ENCODE measurements at places on chromosomes 1 and 21.

DNA sequence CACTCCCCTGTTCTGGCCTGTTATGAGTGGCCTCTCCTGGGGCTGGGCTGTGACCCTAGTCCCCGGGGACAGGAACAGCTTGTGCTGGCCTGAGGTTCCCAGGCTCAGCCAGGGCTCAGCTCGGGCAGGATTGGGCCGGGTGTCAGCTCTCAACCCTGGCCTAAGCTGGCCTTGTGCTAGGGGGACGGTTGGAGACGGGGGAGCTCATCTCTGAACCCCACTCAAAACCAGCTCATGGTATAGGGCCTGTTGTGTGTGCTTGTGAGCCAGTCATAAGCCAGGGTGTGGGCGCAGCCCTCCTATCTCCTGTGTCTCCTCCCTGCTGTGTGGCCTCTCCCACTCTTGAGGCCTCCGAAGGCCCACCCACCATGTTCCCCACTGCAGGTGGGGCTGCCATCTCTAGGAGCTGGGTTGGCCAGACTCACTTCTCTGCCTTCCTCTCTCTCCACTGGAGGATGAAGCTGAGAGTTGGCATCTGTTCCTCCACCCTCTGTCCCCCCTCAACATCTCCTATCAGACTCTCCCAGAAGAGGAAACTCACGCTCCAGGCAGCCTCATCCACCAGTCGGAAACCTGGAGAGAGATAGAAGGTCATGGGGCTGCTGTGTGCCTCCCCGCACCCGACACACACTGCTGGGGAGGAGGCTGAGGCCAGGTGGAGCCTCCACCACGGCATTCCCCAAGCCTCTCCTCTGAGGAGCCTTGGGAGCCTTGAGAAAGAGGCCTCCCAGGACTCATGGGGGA lies 1.4 kb downstream of the PEAR1 start:
- no peak for DNase-seq

DNA sequence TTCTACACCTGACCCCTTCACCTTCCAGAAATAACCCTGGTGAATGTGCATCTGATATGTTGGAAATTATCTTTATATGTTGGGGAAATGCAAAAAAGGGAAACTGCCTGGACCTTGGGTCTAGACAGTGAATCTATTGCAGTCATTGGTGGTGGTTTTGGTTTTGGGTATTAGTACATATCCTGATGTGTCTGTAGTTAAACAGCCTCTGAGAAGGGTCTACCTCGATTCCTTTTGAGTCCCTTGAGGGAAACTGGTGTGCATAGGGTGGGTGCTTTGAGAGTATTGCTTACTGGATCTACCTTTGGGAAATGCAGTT lies 127.3 kb upstream of the KIAA0040 start:
- no peak for DNase-seq

DNA sequence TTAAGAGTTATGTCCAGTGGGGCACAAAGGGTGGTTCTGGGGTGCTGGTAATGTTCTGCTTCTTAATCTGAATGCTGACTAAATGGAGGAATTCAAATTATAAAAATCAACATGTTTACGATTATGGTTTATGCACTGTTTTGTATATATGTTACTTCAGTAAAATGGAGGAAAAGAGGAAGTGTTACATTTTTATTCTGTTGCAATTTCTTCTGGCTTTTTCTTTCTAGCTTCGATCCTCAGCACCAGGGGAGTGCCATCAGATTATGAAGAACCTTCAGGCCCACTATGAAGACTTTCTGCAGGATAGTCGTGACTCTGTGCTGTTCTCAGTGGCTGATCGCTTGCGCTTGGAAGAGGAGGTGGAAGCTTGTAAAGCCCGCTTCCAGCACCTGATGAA lies 105.5 kb downstream of the MACF1 start:
- no peak for DNase-seq

DNA sequence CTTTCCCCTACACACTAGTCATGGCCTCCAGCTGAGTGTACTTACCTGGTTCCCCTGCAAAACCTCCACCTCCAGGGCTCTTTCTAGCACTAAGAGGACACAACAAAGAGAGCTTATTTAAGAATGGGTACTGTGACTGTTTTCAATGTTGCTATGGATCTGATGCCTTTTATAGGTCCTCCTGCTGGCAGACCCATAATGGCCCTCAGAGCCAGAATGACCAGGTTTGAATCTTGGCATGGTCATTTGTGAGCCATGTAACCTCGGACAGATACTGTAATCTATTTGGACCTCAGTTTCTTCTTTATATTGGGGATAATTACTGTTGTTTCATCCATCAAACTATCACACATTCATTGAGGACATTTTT lies 137.6 kb upstream of the USP24 start:
- peak; percentile 91 for DNase-seq

GRCh38 chr1:44421446-44421884 lies 16.4 kb downstream of the RNF220 start:
- DNase-seq: no peak

DNA sequence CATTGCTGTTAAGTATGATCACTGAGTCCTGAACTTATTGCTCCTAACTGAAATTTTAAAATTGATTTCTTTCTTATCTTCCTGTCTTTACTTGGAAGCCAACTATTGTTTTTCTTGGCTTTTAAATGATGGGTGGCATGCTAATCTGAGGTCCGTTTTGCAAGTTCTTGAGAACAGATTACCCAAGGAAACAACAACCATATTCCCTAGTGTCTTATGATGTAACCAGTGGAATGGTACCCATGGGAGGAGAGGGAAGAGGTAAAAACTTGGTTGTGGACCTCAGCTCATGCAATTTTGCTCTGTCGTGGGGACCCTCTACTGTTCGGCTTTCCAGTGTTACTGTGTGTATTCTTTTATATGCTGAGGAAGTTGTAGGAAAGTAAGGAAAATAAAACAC lies 454.8 kb upstream of the ADAMTS5 start:
- DNase-seq: no peak

GRCh38 chr1:87024936-87025540 lies 110.6 kb downstream of the HS2ST1 start:
- DNase-seq: peak; percentile 73

DNA sequence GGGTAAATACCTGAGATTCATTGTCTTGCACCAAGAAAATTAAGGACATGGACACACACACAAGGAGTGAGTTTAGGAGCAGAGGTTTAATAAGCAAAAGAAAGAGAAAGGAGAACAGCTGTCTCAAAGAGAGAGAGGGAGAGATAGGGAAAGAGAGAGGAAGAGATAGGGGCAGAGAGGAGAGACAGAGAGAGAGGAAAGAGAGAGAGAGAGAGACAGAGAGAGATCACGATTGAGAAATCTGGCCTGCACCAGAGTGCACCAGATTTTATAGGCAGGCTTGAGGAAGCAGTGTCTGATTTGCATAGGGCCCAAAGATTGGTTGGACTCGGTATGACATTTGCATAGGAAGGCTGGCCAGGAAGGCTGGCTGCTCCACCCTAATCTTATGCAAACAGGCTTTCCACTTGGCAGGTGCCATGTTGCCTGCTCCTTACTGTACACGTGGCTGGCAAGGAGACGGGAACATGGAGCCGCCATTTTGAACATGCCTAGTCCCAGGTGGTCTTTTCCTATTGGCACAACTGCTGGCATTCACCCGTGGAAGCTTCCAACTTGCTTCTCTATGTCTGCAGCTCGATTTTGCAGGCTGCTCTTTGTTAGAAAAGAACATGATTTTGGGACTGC lies 419.9 kb downstream of the ZP4 start:
- DNase-seq: peak; percentile 44

- DNase-seq: peak; percentile 18
Measured at GRCh38 chr1:24910751-24911650, 19.1 kb downstream of the RUNX3 start.

DNA sequence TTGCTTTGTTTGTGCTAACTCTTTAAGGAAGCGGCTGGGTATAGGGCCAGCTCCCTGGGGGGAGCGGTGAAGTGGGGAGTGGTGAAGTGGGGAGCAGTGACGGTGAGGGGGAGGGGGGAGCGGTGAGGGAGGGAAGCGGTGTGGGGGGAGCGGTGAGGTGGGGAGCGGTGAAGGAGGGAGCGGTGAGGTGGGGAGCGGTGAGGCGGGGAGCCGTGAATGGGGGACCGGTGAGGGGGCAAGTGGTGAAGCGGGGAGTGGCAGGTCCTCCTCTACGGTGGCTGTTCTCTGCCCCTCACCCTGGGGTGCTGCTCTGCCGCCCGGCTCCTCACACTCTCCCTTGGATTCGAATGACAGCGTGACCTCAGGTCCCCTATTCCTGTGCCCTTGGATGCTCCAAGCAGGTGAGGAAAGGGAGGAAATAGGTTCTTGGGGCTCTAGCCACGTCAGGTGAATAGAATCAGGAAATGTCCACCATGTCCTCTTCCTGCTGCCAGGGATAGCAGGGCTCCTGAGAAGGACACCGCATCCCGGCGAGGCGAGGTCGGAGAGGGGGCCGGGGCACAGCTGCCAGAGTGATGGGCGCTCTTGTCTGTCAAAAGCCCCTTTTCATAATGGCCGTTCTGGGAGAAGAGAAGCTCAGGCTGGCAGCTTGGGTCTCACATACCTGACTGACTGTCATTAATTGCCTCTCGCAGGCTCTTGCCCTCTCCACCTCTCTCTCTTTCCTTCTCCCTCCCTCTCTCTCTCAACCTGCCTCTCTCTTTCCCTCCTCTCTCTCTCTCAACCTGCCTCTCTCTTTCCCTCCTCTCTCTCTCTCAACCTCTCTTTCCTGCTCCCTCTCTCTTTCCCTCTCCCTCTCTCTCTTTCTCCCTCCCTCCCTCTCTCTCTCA lies 134.2 kb downstream of the PGBD5 start:
- no peak for DNase-seq

GRCh38 chr1:33957854-33958253 lies 94.0 kb downstream of the HMGB4 start:
- DNase-seq: no peak

- no peak for DNase-seq
Measured at GRCh38 chr1:44315521-44315920, 39.5 kb downstream of the ERI3 start.

DNA sequence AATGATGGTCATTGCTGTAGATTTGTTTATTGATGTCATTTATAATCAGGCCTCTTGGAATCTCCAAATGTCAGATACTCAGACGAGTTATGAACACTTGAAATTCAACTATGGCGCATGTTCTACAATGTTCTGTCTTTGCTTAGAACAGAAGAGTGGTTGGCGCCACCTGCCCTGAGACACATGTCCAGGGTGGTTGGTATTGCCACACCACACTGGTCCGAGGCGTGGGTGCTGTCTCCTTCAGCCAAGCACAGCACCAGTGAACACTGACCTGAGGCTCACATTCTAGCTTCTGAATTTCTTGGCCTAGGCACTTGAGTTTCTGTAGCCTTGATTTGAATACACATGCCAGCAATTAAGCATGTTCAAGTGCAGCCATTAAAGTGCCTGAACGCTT lies 10.1 kb upstream of the BMP8A start:
- DNase-seq: no peak

GRCh38 chr1:4613606-4614370 lies 40.6 kb upstream of the AJAP1 start:
- DNase-seq: no peak

DNA sequence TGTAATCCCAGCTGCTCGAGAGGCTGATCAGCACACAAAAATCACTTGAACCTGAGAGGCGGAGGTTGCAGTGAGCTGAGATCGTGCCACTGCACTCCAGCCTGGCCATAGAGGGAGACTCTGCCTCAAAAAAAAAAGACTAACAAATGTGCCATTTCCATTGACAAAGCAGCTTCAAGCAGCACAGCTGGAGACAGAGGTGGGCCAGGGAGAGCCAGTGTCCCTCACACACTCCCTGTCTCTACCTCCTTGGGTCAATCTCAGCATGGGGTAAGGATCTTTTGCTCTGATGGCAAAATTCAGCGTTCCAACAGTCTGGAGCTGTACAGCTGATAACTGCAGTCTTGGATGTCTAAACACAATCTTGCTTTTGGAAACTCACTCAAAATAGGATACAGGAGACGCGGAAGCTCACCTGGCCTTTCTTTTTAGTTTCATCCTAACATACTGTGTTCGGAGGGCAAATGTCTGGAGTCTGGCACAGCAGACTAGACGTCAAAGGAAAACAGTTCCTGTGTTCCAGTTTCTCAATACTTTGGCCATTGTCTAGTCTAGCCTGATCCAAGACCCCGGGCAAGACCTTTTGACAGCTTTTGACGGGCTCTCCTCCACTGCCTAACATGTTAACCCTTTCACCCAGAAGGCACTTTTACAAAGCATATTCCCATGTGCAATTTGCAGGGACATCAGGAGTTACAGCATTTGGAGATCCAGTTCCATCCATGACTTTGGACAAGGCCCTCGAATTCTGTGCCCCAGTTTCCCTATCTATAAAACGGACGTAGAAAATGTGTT lies 2.9 kb downstream of the RCC2 start:
- DNase-seq: peak; percentile 23

DNA sequence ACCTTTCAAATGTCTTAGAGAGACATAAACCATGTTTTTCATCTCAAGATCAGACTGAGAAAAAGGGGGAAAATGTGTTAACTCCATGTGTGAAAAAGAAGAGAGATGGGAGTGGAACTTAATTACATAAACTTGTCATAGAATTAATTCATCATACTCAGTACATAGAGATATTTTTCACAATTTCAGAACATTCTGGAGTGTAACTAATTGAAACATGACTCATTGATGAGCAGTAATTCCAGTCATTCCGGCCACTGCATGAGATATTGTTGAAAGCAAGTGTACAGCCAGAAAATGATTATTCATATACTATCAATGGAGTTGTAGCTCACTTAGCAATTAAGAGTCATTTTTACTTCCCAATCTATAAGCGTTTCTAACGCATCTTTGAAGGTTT lies 739.3 kb downstream of the LTN1 start:
- no peak for DNase-seq

DNA sequence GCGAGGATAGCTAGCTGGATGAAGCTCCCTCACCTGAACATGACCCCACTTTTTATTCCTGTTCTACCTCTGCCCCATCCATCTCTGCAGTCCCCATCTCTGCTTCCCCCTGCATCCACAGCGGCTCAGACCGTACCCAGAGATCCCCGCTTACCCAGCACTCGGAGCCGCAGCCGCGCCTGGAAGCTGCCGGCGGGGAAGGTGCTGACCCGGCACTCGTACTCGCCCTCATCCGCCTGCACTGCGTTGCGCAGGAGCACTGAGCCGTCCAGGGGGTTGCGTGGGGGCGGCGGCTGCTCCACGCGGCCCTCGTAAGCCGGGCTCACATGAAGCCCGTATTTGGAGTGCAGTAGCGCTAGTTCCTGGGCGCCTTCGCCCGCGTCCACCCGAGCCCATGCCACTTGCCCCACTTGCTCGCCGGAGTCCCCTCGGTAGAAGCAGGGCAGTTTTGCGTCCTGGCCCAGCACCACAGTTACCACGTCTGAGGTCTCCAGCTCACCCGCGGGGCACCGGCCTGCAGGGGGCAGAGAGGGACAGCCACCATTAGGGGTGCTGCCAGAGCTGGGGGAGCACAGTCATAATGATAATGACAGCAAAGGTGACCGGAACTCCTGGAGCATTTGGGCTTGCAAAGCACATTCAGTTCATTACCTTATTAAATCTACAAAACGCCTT lies 9.8 kb downstream of the NECTIN4 start:
- no peak for DNase-seq

- DNase-seq: no peak
Measured at GRCh38 chr1:2523191-2523890, 3.1 kb downstream of the PANK4 start.

- peak; percentile 45 for DNase-seq
Measured at GRCh38 chr21:26769613-26770188, 75.5 kb downstream of the ADAMTS1 start.

GRCh38 chr1:80441664-80442063 lies 1359.1 kb upstream of the ADGRL2 start:
- no peak for DNase-seq

- no peak for DNase-seq
Measured at GRCh38 chr1:193079187-193079586, 19.8 kb downstream of the RO60 start.

All from G401 (cell line).